Caki2 (cell line): ENCODE measurements at places on chromosomes 1 and 21. TPM values are rescaled to one million over a fixed set of nuclear protein-coding genes. Genes with fewer than 3 reads are reported as not detected.
A peak's percentile ranks its signal among the peaks of the same experiment; 100 is the strongest.

DNA sequence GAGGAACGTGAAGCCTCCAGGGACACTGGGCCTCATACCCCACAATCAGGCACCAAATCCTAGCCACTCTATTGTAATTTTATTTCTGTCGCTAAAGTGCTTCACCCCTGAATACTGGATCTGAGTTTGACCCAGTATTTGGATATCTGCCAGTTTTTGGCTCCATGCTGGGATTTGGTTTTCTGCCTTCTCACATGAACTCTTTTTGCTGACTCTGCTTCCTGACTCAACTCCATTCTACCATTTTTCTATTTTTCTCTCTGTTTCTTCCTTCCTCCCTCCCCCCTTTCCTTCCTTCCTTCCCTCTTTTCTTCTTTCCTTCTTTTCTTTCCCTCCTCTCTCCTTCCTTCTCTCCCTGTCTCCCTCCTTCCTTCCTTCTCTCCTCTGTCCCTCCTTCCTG lies 151.3 kb upstream of the GJB5 start:
- DNase-seq: no peak

DNA sequence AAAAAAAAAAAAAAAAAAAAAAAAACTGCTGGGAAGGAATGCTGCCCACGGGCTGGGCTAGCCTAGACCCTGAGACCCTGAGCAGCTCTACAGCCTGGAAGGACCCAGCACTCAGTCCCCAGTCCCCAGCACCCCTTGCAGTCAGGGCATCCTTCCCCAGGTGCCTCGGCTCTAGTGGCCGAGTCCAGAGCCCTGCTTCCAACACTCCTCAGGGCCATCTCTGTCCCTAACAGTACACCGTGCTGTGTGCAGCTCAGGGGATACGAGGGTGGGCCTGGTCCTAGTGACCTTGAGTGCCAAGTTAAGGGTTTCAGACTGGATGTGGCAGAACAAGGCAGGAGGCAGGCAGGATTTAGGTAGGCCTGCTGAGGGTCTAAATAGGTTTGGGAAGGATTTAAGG lies 50.2 kb upstream of the LRP8 start:
- DNase-seq: no peak

GRCh38 chr1:1941211-1941841 lies 22.2 kb upstream of the TMEM52 start:
- DNase-seq: no peak

Gene CFHR1
- total RNA-seq: 1.0 TPM in 1 of 2 replicates, not detected in the other

- no peak for DNase-seq
Measured at GRCh38 chr1:226588484-226588883, 39.9 kb downstream of the STUM start.

DNA sequence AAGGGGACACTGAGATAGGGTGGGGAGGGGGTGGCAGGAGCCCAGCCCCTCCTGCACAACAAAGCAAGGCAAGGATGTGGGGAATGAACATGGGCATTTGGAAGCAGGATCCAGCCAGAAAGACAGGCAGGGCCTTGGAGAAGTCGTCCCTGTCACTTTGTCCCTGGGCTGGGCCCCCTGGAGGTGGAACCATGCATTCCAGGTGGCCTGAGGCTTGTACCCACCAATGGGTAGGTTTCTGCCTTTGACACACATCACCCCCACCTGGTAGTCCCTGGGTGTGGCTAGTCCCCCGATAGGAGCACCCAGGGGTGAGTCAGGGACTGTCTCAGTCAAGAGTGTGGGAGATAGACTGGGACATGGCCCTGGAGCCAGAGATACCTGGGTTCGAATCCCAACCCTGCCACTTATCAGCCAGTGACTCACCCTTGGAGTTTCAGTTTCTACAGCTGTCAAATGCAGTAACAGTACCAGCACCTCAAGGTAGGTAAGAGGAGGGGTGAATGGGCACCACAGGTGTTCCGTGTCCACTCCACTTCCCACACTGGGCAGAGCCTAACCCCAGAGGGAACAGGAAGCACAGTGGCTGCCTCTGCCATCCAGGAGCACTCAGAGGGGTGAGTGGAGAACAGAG lies 10.0 kb downstream of the PLA2G2D start:
- no peak for DNase-seq

- DNase-seq: no peak
Measured at GRCh38 chr1:47532921-47533792, 95.3 kb downstream of the FOXD2 start.

- no peak for DNase-seq
Measured at GRCh38 chr1:175127565-175127964, 59.9 kb downstream of the TNN start.

DNA sequence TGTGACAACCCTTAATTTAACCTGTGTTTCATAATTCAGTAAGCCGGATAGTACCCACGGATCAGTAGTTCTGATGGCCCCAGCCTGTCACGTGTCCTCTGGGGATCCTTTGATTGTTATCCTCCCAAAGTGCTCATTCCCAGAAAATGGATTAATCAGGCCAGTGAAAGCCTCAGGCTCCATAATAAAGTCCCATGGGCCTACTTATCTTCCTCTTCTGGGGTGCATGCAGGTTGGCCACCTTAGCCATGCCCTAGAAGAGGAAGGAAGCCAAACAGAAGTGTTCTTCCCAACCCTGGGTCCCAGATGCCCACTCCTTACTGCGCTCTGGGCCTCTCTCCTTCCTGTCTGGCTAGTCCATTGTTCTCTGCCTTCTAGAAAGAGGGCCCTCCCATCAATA lies 146.1 kb downstream of the EDEM3 start:
- DNase-seq: no peak

Gene LCE1A
- total RNA-seq: not detected in 2 replicates

DNA sequence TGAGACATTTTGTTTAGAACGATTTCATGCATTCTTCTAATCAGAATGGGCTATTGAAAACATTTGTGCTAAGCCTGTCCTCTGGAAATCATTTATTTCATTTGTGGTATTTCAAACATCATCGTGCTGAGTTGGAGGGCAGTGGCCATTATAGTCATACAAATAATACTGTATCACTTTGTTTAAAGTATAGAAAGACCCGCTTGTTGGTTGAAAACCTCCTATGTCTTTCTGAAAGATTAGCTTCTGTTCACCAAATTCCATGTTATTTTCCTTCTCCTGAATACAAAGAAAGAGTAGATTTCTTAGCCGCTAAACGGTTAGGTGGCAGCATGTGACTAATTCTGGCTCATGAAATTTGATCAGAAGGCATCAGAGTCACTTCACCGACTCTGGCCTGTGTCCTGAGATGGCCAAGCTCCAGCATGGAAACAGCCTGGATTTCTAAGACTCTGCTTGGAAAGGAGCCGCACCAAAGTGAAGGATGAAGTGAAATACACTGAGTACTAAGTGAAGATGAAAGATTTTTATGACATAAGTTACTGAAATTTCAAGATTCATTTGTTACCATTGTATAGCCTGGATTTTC lies 355.1 kb downstream of the USP25 start:
- DNase-seq: no peak

GRCh38 chr21:46504666-46505065 lies 46.0 kb downstream of the DIP2A start:
- DNase-seq: no peak

GRCh38 chr21:27799861-27800260 lies 833.0 kb upstream of the ADAMTS5 start:
- DNase-seq: no peak

Gene VAV3
- total RNA-seq: 21.4 and 44.4 TPM in 2 replicates

- no peak for DNase-seq
Measured at GRCh38 chr1:227950735-227951346, 3.1 kb upstream of the WNT9A start.

Gene PCBP3
- total RNA-seq: not detected in 2 replicates

- no peak for DNase-seq
Measured at GRCh38 chr1:191043066-191043465, 565.4 kb upstream of the BRINP3 start.

Gene GPR37L1
- total RNA-seq: not detected in 2 replicates

Gene KISS1
- not detected in 2 replicates for total RNA-seq

DNA sequence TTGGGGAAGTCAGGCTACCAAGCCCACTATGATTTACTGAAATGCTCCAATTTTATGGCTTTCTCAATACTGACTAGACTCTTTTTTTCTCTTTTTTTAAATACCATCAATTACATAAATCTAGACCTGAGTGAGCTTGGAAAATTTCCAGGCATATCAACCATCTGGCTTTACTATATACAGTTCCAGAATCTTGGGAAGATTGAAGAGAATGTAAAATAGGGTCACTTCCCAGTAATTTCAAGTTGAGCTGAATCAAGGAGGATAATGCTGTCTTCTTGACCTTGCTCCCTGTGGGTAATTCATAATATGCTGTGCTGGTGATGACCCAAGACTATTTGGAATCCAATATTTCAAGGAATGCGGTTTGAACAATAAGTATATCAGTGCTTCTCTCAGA lies 108.1 kb downstream of the MAP3K21 start:
- DNase-seq: no peak

Gene TMEM51
- total RNA-seq: 16.6 and 21.1 TPM in 2 replicates

- no peak for DNase-seq
Measured at GRCh38 chr1:59318271-59318860, 21.5 kb downstream of the FGGY start.

- DNase-seq: no peak
Measured at GRCh38 chr1:54546651-54547401, 1.2 kb upstream of the ACOT11 start.

- DNase-seq: no peak
Measured at GRCh38 chr21:29104239-29104708, 26.2 kb upstream of the MAP3K7CL start.

GRCh38 chr1:3688356-3689137 lies 36.2 kb downstream of the TP73 start:
- DNase-seq: no peak

Gene CFH
- total RNA-seq: 2.8 and 5.7 TPM in 2 replicates

GRCh38 chr1:66925944-66926343 lies 1.2 kb downstream of the MIER1 start:
- DNase-seq: no peak

GRCh38 chr1:82048596-82048995 lies 247.9 kb downstream of the ADGRL2 start:
- DNase-seq: no peak

- no peak for DNase-seq
Measured at GRCh38 chr1:169624912-169625311, 5.0 kb downstream of the SELP start.

Gene CRABP2
- total RNA-seq: not detected in 2 replicates

Gene SEMA6C
- total RNA-seq: 1.9 TPM in 1 of 2 replicates, not detected in the other

- DNase-seq: no peak
Measured at GRCh38 chr1:53693339-53693738, 45.6 kb downstream of the GLIS1 start.

GRCh38 chr1:87051965-87052364 lies 137.5 kb downstream of the HS2ST1 start:
- no peak for DNase-seq

Gene FAM72D
- total RNA-seq: 3.5 and 4.3 TPM in 2 replicates

Gene ZNF683
- not detected in 2 replicates for total RNA-seq

GRCh38 chr1:36350659-36351226 lies 27.3 kb upstream of the EVA1B start:
- DNase-seq: peak; percentile 75

DNA sequence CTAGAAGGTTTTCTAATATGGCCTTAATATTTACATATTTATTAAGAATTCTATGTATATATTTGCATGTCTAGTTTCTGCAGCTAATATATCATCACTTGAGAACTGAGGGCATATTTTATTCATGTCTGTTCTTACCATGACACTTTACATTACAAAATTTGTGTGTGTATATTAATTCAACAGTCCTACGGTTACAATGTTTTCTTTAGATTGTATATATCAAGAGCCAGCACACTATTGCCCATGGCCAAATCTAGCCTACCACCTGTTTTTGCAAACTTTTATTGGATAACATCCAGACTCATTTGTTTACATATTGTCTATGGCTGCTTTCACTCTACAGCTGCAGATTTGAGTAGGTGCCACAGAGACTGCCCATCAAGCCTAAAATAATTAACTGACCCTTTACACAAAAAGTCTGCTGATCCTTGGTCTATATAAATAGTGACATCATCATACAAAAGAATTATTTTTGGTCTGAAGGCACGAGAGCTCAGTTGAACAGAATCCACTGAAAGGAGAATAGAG lies 577.4 kb upstream of the PBX1 start:
- DNase-seq: no peak

- no peak for DNase-seq
Measured at GRCh38 chr1:4271338-4271998, 371.4 kb upstream of the C1orf174 start.

DNA sequence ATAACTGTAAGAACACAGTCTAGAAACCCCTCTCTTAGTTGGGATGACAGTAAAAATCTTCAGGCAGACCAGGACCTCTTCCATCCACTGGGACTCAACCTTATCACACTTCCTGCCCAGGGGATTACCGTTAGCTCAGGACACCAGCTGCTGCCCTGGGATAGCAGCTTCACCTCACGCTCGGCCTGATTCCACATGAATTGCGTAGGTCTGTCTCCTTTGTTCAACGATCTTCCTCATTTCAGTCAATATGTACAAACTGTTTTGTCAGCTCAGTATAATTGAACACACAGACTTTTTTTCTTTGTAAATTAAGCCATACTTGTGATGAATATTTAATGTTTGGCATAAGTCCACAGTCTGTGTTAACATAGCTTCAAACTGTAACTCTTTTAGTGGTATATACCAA lies 290.4 kb downstream of the GRIK1 start:
- DNase-seq: no peak
